ENCODE measurements at places on chromosomes 16 and 17. TPM values are rescaled to one million over a fixed set of nuclear protein-coding genes. Genes with fewer than 3 reads are reported as not detected.

The MYH13 gene
- total RNA-seq = not detected

The LAT gene
- 4.3 TPM for total RNA-seq

- peaks cover 5% of the 10 kb centered on the region for H3K36me3 ChIP-seq
- H3K27ac ChIP-seq = no peak overlapping the region
- no peaks in the 10 kb centered on the region for H3K27me3 ChIP-seq
- H3K4me3 ChIP-seq = no peak overlapping the region
Observed at GRCh38 chr17:82160075-82160474, 52.6 kb downstream of the CCDC57 start.

GRCh38 chr17:48023400-48024148, 14.0 kb downstream of the COPZ2 start:
- no peaks in the 10 kb centered on the region for H3K4me1 ChIP-seq
- peaks cover 2% of the 10 kb centered on the region for H3K27me3 ChIP-seq
- H3K36me3 ChIP-seq = no peaks in the 10 kb centered on the region

DNA sequence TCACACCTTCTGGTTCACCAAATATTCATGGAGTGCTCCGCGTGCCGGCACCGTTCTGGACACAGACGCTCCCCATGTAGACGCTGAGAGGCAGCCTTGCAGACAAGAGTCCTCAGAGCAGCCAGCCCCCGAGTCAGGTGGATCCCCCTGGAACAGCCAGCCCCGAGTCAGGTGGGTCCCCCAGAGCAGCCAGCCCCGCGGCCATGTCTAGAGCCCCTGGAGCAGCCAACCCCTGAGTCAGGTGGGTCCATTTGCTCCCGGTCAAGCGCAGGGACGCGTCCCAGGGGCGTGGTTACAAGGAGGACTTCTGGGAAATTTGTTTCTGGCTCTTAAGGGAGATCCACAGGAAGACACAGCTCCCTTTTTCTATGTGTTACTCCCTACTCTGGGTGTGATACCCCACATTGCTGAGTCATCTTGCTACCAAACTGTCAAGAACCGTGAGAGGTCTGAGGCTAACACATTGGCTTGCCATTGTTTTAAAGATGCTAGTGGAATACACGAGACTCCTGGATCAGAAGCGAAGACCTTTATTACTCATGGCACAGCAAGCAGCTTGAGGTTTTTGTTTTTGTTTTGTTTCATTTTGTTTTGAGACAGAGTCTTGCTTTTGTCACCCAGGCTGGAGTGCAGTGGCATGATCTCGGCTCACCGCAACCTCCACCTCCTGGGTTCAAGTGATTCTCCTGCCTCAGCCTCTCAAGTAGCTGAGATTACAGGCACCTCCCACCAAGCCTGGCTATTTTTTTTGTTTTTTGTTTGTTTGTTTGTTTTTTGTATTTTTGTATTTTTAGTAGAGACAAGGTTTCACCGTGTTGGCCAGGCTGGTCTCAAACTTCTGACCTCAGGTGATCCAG, 43.3 kb upstream of the CBFA2T3 start:
- no peaks in the 10 kb centered on the region for H3K4me1 ChIP-seq
- H3K4me3 ChIP-seq = no peak overlapping the region
- no peak overlapping the region for H3K27ac ChIP-seq
- H3K27me3 ChIP-seq = no peaks in the 10 kb centered on the region

The TNFSF13 gene
- 1.4 TPM for total RNA-seq

The CNEP1R1 gene
- 15.3 TPM for total RNA-seq

GRCh38 chr17:75635610-75636202, 2.5 kb downstream of the SMIM5 start:
- DNase-seq = no peak
- no peak overlapping the region for H3K4me3 ChIP-seq
- no peaks in the 10 kb centered on the region for H3K4me1 ChIP-seq
- H3K27me3 ChIP-seq = no peaks in the 10 kb centered on the region
- H3K36me3 ChIP-seq = no peaks in the 10 kb centered on the region
- no peak overlapping the region for H3K27ac ChIP-seq

DNA sequence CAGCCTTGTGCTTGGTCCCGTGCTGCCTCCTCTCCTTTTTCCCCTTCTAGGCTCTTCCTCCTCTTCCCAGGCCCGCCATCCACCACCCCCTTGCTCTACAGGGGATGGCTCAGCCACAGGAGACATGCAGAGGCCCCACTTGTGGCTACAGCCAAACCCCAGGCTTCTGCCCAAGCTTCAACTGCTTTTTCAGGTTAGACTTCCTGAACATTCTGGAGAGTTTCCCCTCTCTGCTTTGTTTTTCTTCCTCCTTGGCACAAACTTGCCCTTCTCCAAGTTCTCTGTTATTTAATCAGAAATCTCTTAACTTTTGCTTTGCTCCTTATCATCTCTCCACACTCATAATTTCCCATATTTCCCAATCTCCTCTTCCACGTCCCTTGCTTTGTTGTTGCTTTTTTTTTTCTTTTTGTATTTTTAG, 18.3 kb upstream of the HAS3 start:
- H3K27ac ChIP-seq = no peak overlapping the region
- no peak for DNase-seq
- H3K36me3 ChIP-seq = no peaks in the 10 kb centered on the region
- H3K4me3 ChIP-seq = no peak overlapping the region
- no peaks in the 10 kb centered on the region for H3K27me3 ChIP-seq

Data from H9 (cell line).